ENCODE measurements at places on chromosomes 2 and 18.

GRCh38 chr2:119174993-119175347 is 16.4 kb upstream of the C1QL2 start:
- no peak for DNase-seq

- no peak for DNase-seq
These were observed 18.4 kb downstream of the NPPC start for GRCh38 chr2:231907765-231908164.

GRCh38 chr18:66646609-66647008 is 42.7 kb upstream of the CDH19 start:
- no peak for DNase-seq

DNA sequence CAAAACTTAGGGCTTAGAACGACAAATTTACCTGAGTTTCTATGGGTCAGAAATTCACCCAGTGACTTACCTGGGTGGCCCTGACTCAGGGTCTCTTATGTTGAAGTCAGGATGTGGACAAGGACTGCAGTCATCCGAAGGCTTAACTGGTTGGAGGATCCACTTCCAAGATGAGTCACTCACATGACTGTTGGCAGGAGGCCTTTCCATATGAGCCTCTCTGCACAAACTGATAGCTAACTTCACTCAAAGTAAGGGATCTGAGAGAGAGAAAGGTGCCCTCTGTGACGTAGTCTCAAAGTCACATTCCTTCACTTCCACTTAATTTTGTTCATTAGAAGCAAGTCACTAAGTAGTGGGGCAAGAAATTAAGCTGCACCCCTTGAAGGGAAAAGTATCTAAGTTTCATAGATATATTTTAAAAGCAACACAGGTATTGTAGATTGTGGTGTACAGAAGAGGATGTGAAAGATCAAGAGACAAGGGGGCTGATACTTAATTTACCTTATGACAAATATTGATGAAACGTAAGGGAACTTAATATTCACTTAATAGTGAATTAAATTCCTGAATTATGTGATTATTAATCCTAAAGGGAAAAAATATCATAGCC is 48.4 kb downstream of the TANK start:
- DNase-seq: no peak

- DNase-seq: no peak
These were observed 37.3 kb upstream of the SH3BP4 start for GRCh38 chr2:234914371-234915154.

DNA sequence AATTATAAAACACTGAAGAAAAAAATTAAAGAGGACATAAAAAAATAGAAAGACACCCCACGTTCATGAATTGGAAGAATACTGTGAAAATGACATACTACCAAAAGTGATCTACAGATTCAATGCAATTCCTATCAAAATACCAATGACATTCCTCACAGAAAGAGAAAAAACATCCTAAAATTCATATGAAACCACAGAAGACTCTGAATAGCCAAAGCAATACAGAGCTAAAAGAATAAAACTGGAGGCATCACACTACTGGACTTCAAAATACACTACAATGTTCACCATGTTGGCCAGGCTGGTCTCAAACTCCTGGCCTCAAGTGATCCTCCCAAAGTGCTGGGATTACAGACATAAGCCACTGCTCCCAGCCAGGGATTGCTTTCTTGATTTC is 56.3 kb downstream of the TLK1 start:
- DNase-seq: no peak

DNA sequence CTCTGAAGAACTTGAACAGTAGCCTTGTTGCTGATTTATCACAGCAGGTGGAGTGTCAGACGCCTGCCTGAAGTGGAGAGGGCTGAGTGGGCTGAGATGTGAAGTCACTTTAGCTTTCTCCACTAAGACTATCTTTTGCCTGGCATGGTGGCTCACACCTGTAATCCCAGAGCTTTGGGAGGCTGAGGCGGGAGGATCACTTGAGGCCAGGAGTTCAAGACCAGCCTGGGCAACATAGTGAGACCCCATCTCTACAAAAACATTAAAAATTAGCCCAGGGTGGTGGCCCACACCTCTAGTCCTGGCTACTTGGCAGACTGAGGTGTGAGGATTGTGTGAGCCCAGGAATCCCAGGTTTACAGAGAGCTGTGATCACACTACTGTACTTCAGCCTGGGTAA is 60.6 kb upstream of the TTC39C start:
- no peak for DNase-seq

DNA sequence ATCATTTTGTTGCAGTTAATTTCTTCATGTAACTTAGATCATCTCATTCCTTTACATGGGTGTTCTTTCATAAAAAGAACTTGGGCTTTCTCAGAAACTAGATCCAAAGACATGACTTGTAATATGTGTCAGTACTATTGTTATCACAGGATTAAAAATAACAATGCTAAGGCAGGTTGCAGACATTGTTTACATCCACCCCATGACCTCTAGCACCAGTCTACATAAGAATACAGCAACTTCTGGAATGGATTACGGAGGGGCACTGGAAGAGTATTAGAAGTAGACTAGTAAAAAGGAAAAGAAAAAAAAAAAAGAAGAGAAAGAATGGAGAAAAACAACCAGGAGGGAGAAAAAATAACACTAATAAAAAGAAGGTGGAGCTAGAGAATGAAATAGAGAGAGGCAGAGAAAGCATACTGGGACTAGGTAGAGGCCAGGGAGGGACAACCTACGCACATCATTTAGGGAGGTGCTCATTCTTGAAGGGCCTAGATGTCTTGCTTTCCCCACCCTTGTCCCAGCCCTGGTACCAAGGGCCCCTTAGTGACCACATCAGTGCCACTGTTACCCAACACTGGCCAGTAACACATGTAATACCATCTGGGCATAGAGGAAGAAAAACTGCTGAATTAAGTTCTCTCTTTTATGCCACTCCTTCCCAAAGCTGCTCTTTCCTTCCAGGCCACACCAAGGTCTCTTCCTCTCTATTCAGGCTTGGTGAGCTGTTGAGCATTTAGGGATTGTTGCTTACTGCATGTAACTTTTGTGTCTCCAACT is 70.6 kb upstream of the KLF7 start:
- no peak for DNase-seq

DNA sequence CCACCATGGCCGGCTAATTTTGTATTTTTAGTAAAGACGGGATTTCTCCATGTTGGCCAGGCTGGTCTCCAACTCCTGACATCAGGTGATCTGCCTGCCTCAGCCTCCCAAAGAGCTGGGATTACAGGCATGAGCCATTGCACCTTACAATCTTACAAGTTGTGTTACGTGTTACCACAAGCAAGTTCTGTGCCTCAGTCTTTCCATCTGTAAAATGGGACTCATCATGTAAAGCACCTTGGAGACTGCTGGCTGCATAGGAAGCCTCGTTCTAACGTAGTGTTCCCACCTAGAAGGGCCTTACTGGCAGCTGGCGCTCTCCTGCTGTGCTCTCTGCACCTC is 10.0 kb downstream of the DNAJB2 start:
- DNase-seq: no peak

DNA sequence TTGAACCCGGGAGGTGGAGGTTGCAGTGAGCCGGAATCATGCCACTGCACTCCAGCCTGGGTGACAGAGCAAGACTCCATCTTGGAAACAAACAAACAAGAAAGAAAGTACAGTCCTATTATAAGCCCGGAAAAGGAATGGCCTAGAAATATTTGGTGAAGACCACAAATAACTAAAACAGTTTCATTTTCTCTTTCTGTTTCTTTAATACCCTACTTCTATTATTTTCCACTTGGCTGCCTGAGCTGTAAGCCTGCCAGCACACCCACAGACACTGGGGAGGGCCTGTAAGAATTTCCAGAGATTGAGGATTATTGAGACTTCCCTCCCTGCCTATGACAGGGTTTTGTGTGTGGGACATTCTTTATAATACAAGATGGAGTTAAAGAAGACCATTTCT is 188.0 kb upstream of the DCC start:
- DNase-seq: no peak

- DNase-seq: no peak
These were observed 3.2 kb downstream of the EPAS1 start for GRCh38 chr2:46300406-46300832.

DNA sequence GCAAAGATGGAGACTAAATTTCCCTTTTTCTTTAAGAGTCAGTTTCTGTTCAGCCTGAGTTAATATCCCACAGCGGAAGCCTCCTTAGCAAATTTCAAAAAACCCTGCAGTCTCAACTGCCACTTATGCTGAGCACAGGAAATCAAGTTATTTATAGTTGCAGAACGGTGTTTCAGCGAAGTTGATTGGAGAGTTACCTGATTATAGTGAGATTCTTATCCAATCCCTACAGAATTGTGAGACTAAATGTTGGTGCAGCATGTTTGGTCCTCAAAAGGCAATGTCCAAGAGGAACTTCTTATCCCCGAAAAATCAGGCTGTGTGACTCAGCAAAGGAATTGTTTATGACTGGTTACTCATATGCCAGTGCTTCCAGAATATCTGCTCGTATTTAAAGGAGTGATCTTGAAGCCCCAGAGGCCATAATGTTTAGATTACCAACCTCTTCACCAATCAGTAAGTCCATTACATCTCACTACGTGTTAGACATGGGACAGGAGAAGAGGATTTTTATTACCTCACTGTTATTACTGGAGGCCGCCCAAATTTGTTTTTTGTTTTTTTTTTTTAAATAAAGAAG is 67.9 kb downstream of the LRRFIP1 start:
- no peak for DNase-seq

DNA sequence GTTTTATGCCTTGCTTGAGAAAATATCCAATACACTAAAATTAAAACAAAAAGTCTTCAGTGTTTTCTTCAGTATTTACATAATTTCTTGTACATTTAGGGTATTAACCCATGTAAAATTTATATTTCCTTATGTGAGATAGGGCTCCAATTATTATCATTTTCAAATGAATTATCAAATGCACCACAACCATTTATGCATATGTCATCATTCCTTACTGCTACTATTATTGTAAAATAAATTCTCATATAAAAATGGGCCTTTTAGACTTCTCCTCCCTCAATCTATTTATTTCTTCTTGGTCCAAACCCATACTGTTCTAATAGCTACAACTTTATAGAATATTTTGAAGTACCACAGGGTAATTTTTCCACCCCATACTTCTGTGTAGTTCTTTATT is 175.3 kb upstream of the LYPD1 start:
- no peak for DNase-seq

GRCh38 chr2:214575465-214575864 is 164.6 kb downstream of the VWC2L start:
- DNase-seq: no peak

DNA sequence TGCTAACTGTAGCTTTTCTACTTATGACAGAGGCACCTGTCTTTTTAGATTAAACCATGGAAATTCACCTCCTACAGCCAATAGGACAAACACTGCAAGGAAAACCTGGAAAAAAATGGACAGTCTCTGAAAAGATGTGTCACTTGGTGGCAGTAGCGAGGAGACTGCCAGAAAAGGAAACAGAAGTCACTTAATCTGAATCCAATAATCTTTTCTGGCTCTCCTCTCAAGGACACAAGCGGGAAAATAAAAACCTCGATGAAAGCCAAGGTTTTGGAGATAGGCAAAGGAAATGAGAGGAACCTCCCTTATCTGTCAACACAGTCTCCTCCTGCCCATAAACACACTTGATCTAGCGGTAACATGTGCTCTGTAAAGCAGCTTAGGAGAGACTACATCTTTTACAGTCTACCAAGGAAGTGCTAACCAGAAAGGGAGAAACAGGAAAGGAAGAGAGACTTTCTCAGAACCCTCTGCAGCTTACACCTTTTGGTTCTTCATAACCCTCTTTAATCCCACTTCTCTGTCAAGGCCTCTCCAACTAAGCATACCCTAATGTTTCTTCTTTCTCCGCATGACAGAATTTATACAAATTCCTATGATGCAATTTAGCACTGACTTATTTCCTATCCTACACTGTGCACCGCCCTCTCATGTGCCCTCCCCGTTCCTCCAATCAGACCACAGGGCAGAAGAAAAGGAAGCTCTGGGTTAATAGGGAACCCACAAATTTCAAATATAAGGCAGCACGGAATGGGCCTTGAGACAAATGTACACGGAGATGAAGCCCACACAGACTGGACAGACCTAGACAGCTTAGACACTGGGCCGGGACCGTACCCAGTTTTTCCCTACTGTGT is 52.8 kb downstream of the CLASP1 start:
- DNase-seq: no peak

DNA sequence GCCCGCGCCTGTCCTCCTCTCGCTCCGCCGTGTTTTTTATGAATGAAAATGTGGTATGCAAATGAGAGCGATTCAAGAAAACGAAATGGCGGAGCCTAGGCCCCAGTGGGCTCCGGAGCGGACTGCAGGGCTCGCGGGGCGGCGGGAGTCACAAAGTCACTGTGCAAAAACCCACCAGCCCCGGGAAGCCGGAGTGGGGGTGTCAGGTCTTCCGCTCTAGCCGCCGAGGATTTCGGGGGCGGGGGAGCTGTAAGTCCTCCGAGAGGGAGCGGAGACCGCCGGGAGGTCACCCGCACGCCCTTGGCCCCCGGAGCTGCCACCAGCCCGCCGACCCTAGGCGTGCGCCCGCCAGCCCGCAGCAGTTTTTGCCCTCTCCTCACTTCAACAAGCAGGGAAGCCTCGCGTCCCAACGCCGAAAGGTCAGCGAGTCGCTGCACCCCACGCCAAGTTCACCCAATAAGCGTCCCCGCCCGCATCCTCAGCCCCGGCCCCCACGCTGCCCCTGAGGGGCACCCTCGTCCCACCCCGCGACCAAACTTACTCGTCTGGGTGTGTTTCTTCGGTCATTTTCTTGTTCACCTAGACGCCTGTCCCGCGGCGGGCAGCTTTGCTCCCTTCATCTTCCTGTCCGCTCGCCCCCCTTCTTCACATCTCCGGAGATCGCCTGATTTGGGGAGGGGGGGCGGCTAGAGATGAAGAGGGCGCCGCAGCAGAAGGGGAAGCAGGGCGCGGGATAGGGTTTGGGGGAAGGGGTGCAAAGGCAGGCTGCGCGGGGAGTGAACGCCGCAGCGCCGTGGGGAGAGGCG is 775 bp downstream of the SPRED2 start:
- no peak for DNase-seq

- no peak for DNase-seq
These were observed 32.3 kb downstream of the EVA1A start for GRCh38 chr2:75528221-75528977.

GRCh38 chr18:54130631-54131030 is 93.8 kb downstream of the MBD2 start:
- DNase-seq: no peak

GRCh38 chr2:138711812-138712211 is 68.4 kb downstream of the NXPH2 start:
- no peak for DNase-seq

GRCh38 chr2:136121204-136121910 is 3.4 kb upstream of the CXCR4 start:
- no peak for DNase-seq

DNA sequence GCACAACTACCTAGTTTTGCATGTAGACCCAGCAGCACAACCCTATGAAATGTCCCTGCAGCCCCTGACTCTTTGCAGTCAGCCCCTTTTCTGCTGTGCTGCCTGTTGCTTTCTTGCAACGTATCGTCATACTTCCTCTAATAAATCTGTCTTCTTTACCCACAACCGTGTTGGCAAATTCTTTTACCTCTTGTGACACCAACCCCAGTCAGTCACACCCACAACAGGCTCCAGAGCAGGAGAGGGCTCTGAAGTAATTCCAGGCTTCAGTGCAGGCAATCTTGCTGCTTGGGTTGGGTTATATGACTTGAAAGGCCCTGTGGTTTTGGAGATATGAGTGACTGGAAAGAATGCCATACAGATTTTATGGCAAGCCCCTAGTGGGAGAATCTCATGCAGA is 79.1 kb upstream of the KCNH7 start:
- DNase-seq: no peak

- no peak for DNase-seq
These were observed 165.5 kb downstream of the PHLPP1 start for GRCh38 chr18:62880673-62881364.

All from activated T-helper 1 cell treated with Interleukin-2 at 50 U/mL for 16 hours (primary cell).